ENCODE measurements at places on chromosomes 3 and 15.

DNA sequence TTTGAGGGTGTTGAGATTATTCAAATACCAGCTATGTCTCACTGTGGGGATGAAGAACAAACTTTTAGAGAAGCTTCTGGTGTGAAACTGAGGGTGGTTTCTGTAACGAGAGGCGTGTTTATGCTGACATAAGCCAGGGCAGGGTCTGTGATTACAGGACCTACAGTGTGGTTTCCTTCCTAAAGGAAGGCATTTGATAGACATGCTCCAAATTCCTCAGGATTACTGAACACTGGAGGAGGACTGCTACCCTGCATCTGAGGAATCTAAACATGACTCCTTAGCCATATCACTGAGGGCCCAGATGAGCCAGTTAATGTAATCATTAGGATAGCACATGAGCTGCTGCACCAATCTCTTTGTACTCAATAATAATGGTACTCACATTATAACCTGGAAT, 328.4 kb upstream of the UMPS start:
- DNase-seq, result no peak

DNA sequence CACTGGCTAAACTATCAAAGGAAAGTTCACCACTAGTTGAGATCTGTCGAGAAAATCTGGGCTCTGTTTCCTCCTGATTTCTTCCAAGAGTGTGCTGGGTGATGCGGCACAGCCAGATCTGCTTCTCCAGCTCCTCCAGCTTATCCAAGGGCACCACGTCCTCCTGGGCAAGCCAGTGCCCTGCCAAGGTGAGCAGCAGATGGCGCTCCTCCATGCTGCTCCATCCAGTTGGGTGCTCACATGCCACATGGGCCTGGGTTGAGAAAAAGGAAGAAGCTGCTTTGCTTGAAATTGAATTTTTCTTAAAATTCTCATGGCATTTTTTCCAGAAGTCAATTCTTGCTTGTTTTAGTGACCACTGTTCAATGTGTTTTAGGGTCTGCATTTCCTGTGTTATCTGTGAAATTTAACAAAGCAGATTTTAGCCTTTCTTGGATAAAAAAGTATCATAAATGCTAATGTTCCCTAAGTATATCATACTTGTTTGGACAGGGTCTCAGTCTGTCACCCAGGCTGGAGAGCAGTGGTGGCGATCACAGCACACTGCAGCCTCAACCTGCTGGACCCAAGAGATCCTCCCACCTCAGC, 47.3 kb downstream of the EIF3J start:
- no peak for DNase-seq

DNA sequence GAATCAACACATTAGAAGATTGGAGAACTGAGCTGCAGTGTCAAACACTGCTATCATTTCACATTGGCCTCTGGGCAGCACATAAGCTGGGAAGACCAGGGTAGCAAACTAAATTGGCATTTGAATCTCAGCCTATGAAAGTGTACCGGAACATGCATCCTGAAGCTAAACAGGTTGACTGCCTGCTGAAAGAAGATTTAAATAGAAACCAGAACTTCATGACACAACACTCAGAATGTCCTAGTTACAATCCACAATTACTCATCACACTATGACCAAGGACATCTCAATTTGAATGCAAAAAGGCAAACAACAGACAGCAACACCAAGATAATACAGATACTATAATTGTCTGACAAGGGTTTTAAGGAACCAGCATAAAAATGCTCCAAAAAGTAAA, 26.2 kb downstream of the TM2D3 start:
- no peak for DNase-seq

DNA sequence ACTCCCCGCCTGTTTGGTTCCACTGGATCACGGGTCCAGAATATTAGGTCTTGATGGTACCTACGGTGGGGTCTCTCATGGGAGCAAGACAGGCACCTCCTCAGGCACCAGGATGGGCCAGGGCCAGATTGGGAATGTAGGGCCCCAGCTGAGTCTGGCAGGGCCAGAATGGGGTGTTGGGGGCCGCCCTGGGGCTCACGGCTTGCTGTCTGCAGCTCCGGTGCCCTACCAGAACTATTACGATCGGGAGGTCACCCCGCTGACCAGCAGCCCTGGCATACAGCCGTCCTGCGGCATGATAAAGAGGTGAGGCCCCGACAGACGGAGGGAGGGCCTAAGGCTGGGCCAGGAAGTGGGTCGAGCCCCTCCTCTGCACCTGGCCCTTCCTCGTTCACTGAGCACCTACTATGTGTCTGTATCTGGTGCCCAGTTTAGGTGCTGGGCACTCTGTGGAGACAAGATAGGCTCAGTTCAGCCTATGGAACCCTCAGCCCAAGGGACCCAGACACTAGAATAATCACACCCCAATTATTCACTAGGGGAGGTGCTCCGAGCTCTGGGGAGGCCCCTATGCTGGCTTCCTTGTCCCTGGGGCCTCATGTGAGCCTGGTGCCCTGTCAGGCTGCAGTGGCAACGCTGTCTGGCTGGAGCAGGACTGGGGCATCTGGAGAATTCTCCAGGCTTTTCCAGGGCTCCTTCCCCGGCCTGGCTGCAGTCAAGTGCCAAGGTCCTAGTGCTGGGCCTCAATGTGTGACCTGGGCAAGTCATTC, 37.9 kb downstream of the PSTPIP1 start:
- DNase-seq, result no peak

- DNase-seq, result peak; percentile 21
Observed at GRCh38 chr3:60399861-60400845, 851.1 kb downstream of the FHIT start.

DNA sequence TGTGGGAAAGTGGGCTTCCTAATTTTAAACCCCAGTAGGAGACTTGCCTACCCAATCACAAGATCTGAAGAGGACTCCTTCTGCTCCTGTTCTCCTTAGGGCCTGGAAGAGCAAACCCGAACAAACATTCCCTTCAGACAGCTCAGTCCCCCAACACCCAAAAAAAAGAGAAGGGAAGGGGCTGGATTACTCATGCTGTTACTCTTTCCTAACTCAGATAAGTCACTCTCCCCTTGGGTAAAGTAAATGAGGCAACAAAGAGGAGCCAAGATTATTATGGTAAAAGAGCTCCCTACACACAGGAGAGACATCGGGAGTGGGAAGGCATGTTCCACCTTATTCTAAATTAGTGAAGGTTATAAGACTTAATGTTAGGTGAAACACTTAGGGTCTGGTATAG, 18.1 kb upstream of the LEKR1 start:
- DNase-seq, result no peak
